Pancreas (tissue), 10 donors: ENCODE measurements at places on chromosomes 12 and 14.

DNA sequence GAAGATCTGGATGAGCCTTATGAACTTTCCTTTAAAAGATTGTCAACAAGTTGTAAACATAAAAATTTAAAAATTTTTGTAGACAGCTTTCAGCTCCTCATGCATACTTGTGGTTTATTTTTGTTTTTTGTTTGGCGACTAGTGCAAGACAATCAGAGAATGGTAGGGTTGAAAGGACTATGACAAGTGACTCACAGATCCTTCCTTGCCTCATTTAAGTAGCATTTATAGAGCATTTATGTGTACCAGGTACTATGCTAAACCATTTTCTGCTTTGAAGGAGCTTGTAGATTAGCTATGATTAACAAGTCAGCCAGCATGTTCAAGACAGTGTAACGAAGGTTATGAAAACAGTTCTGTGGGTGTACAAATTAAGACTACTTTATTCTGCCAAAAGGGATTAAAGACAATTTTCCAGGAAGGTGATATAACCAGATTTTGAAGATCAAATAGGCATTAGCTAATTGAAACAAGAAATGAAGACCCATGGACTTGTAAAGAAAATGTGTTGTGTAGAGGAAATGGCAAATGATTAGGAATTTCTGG lies 122.0 kb downstream of the PCNX1 start:
- DNase-seq: no peak

DNA sequence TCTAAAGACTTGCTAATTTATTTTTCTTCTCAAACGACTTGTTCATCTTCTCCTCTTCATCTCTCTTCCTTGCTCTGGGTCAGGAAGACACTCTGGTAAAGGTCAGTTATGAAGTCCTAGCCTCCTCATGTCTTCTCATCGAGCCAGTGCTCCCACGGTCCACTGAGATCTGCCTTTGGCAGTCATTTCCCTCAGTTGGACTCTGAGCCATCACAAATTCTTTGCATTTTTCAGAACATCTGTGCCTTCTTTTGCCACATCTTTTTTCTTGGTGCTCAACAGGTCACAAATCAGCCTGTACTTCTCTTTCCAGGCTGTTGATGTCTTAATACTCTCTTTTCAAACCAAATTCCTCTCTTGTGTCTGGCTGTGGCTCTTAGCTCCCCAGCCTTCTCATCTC lies 49.7 kb downstream of the IGF1 start:
- no peak for DNase-seq

DNA sequence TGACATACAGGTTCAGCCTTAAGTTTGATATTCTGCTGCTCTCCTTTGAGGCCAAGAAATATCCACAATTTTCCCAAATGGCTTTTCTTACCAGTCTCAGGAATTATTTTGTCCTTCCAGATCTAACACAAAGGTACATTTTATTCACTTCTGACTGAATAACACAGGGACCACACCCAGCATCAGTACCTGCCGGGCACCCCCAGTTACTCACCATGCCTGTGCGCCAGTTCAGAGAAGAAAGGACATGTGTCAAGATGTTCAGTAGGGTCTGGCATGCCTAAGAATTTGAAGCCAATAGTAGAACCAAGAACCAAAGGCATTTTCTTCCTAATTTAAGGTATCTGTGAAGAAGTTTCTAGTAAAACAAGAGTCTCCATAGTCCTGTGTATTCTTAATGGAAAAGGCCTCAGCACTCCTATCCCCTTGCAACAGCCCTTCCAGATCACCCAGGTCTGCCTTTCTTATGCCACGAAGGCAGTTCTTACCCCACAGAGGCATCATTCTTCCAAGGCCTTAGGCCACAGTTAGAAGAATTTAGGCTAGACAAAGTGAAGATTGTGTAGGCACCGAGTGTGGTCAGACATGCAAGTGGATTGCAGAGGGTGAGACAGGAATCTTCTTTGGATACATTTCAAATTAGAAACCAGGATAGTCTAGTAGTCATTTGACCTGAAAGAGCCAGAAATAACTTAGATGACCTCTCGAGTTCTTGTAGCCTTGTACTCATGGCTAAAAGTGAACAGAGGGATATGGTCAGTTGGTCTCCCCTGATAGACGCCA lies 140.1 kb upstream of the HIF1A start:
- no peak for DNase-seq

DNA sequence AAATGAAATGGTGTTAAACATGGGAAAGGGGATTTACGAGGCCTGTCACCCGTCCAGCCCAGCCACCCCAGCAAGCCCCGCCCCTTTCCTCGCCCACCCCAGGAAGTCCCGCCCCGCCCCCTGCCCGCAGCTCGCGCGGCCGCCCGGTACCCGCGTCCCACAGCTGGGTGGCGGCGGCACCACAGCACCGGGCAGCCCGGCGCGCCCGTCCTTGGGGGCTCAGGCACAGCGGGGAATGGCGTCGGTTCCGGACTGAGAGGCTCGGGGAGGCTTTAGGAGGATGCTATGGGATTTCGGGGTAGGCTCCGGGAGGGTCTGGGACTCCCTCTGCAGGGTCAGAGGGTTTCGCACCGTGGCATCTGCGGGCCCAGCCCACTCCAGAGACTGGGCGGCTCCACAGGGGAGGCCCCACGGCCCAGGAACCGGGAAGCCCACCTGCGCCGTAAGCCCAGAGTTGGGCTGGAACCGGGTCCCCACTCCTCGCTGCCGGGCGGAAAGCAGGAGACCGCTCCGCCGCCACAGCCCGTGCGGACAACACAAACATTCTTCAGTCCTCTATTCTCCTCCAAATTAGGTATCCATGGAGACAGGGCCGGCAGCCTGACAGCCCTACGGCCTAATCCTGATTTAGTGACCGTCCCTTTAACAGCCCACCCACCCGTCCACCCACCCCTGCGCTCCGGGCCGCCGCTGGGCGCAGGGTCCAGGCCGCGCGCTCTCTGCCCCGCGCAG lies 1.4 kb downstream of the FIGNL2 start:
- DNase-seq: no peak

GRCh38 chr14:23729720-23730387 lies 93.7 kb downstream of the DHRS2 start:
- no peak for DNase-seq

DNA sequence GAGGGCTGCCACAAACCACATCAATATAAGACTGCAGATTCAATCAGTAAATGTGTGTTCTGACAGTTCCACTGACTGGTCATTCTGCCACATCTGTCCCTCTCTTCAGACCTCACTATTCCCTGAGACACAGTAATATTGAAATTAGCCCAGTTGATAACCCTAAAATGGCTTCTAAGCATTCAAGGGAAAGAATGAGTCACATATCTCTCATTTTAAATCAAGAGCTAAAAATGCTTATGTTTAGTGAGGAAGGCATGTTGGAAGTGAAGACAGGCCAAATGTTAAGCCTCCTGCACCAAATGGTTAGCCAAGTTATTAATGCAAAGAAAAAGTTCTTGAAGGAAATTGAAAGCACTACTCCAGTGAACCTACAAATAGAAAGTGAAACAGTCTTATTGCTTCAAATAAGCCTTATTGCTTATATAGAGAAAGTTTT lies 24.5 kb upstream of the KIF21A start:
- no peak for DNase-seq

GRCh38 chr12:102748704-102749103 lies 168.3 kb downstream of the PAH start:
- no peak for DNase-seq

DNA sequence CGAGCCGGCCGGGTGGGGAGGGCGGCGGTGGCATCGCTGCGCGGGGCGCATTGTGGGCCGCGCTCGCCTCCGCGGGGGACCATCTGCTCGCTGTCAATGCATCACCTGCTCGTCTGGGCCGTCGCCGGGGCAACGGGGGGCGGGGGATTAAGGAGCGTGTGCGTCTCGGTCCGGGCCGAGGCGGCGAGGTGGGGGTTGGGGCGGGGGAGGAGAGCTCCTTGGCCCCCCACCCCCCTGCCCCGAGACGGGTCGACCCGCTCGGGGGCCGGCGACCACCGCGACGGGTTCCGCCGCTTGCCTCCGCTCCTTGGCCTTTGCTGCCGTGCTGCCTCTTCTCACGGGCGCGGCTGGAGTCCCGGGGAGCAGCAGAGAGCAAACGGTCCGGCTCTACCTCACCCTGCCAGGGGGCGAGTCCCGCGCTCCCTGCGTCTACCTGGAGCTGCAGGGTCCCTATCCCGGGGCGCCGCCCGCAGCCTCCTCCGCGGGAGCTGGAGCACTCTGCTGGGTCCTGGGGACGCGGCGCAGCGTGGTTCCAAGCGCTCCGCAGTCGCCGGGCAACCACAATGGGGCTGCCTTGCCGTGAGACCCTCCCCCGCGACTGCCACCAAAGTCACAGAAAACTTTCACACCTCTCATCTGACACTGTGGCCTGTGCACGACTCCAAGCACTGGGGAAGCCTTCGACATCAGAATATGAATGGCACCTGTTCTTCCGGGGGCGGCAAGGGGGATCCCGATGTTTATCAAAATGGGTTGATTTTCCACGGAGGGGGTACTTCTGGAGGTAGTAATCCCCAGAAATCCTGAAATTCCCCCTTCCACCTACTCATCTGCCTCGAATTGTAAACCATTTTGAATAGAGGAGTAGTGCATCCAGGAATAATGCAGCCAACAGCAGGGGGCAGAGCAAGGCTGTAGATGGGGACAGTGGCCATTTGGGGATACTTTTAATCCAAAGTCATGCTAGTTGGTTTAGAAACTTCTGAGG lies at the start of gene C12orf42:
Gene C12orf42 (minus strand): TSS at position 500 of the 988 bp plus-strand sequence. CDS start 17,542 bp downstream, outside the sequence.
- no peak for DNase-seq

- DNase-seq: no peak
Measured at GRCh38 chr12:44317651-44318126, 481.8 kb downstream of the TMEM117 start.

- no peak for DNase-seq
Measured at GRCh38 chr12:95859947-95860850, 1.4 kb downstream of the SNRPF start.

- no peak for DNase-seq
Measured at GRCh38 chr14:68736471-68736871, 56.4 kb downstream of the ZFP36L1 start.

GRCh38 chr14:69501423-69501838 lies 16.9 kb downstream of the PLEKHD1 start:
- DNase-seq: no peak

DNA sequence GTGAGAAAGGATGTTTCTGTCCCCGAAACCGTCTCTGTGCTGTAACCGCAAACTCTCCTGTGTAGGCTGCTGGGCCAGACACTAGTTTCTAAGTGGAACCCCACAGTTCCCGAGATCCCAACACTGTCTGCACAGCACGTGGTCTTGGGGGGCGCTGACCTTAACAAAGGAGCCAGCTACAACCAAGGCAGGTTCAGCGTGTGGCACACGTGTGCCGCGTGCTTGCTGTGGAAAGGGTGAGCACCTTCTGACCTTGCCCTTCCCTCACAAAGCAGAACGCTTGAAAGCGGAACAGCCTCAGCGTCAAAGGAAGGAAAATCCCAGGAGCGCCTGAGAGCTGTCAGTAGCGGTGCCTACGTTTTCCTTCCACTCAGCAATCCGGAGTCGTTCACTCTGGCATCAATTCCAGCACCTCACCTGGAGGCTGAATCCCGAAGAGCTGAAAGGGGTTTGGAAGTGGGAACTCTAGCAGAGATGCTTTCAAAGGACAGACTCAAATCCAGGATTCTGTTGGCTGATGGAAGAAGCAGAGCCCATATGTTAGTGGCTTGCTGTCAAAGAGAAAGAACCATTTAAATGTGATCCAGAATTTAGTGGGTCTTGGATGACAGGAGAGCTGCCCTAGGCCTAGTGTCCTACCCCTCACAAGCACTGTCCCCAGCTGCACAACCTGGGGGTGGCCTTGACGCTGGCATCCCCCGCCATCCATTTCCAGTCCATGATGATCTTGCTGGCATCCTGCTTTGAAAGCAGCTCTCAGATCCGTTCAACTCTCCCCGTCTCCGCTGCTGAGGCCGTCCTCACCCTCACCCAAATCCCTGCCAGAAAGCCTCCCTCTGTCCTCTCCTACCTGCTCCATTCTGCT lies 27.1 kb downstream of the CCDC92 start:
- DNase-seq: no peak
